ENCODE measurements at places on chromosomes 7 and 10.

DNA sequence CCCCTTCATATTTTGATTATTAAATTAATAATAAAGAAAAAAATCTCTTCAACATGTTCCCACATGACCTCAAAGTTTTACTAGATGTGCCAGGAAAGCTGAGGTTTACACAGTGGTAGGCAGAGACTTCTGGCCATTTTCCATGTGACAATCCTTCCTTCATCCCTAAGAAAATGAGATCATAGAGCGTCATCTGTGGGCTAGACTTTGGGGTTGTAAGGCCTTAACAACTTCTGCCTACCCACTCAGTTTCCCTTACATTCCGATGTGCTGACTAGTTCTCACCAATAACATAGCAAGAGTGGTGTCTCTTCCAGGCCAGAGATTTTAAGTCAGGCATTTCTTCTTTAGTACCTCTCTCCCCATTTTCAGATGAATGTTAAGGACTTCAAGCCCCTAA lies 171.1 kb upstream of the PHF14 start:
- DNase-seq = peak; percentile 37

DNA sequence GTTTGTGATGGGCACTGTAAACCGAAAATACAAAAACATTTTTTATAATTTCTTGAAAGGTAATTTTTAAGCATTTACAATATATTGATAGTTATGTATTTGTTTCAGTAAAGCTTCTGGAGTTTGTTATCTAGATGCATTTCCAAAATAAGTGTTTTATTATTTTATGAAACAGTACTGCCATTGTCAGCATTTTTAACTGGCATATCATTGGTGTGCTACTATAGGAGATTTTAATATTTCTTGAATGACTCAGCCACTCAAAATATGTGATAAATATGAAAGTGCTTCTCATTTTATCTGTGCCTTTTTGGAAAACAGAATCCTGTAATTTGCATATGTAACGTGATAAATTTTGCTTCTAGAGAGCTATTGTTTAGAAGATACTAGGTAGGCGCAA lies 97.9 kb downstream of the ANKIB1 start:
- no peak for DNase-seq

- DNase-seq = peak; percentile 40
Observed at GRCh38 chr7:112411186-112411795, 39.0 kb upstream of the IFRD1 start.

GRCh38 chr10:22244001-22244400 lies 26.2 kb upstream of the EBLN1 start:
- DNase-seq = no peak

DNA sequence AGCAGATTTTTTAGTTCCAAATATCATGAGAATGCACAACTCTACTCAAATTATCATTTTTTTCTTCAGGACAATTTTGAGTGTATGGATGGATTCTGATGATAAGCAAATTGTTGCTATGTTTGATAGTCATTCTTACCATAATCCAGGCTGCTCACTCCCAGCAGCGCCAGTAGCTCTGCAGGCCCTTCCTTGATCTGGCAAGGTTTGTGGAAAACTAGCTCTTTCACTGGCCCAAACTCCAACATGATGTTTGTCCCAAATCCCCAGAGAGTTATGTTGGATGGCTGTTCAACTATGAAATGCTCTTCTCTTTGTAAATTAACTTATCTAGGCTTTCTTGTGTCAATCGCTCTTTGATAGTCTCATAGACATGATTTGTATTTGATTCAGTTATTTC lies 933.7 kb downstream of the DNAJB9 start:
- no peak for DNase-seq

GRCh38 chr10:30762620-30763019 lies 133.1 kb upstream of the LYZL2 start:
- no peak for DNase-seq

DNA sequence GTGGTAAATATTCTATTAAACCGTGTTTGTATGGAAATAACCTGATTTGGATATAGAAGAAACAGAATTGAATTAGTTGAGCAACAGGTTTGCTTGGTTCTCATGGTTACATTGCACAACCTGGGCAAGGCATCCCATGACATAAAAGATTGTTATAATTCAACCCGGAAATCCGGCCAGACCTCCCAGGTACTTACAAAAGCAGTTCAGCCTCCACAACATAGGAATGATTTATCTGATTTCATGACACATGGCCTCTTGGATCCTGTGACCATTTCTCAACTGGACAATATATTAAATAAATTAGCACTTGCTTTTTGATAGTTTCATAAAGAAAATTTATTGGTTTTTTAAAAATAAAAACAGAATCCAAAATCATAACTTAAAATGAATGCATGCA lies 55.1 kb upstream of the PTPN12 start:
- DNase-seq = peak; percentile 49
